Vagina (tissue), 2 donors: ENCODE measurements at places on chromosomes 1 and 21. TPM values are rescaled to one million over a fixed set of nuclear protein-coding genes. Genes with fewer than 3 reads are reported as not detected.
A peak's percentile ranks its signal among the peaks of the same experiment; 100 is the strongest.

DNA sequence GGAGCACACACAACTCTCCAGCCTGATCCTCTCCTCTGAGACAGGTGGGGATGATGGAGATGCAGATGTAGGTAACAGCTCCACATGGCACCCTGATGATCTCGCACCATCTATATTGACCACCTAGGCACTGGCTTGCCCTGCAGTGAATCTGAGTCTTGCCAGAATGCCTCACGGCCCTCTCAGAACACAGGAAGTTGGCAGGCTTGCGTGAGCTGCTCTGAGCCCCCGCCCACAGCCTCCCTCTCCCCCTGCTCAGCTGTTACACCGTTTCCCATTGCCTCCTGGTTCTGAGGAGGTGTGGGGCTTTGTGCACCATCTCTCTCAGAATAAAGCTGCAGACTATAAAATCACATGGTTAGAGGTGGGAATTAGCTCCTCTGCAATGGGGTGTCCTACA, 48.0 kb downstream of the URB2 start:
- no peaks in the 10 kb centered on the region for H3K36me3 ChIP-seq
- no peak overlapping the region for H3K4me3 ChIP-seq
- H3K27ac ChIP-seq: no peak overlapping the region
- no peak for DNase-seq

DNA sequence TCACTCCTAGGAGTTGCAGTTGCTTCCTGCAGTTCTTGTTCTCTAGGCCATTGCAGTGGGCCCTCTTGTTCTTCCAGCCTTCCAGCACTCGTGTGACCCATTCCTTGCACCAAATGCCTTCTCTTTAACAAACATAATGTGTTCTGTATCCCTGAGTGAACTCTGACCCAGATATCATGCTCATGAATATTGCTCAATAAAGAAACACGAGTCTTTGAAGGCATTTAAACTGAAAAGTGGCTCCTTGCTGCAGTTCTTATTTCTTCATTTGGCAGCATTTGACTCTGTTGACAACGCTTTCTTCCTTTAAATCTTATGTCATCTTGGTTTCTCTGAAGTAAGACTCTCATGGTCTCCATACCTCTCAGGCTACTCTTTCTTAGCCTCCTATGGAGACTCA, 100.7 kb upstream of the PDE4B start:
- H3K36me3 ChIP-seq: no peaks in the 10 kb centered on the region
- H3K27me3 ChIP-seq: no peaks in the 10 kb centered on the region
- no peak for DNase-seq
- H3K27ac ChIP-seq: peak overlapping the region; percentile 1
- H3K4me3 ChIP-seq: no peak overlapping the region
- H3K4me1 ChIP-seq: peaks cover 15% of the 10 kb centered on the region

- H3K27me3 ChIP-seq: no peaks in the 10 kb centered on the region
- no peak for DNase-seq
- no peak overlapping the region for H3K4me3 ChIP-seq
- no peak overlapping the region for H3K27ac ChIP-seq
Observed at GRCh38 chr21:30986965-30987364, 51.3 kb downstream of the KRTAP19-8 start.

DNA sequence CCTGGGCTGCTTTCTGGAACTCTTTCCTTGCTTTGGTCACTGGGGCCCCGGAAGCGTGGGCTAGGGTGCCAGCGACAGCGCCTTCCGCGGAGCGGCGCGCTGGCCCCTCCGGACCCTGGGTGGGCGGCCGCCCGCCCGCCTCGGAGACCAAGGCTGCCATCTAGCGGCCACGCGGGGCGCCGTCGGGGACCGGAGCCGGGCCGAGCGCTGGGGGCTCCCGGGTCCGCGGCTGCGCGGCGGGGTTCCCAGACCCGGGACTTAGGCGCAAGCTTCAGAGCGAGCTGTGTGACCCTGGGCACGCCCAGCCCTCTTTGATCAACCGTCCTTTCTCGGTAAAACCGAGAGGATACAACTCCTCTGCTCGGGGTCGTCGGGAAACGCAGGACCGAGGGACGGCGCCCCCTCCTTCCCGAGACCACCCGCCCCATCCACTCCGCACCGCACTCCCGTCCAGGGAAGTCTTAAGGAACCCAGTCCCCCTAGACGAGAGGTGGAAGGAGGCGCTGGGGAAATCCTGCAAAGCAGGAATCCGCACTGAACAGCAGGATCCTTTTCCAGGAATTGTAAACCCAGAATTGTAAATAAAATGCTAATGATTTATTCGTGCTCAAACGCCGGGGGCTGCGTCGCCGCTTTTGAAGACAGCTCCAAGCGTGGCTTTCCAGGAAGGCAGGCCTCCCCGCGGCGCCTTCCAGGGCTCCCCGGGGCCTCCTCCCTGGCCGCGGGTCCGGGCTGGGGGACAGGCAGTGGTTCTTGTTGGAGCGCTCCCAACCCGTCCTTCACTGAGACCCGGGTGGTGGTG, 41.2 kb downstream of the RRAGC start:
- H3K4me3 ChIP-seq: peak overlapping the region; percentile 13
- no peaks in the 10 kb centered on the region for H3K27me3 ChIP-seq
- no peak for DNase-seq
- no peaks in the 10 kb centered on the region for H3K36me3 ChIP-seq
- H3K27ac ChIP-seq: no peak overlapping the region

- peaks cover 66% of the 10 kb centered on the region for H3K36me3 ChIP-seq
- H3K4me1 ChIP-seq: no peaks in the 10 kb centered on the region
- no peak for DNase-seq
- H3K4me3 ChIP-seq: no peak overlapping the region
Observed at GRCh38 chr1:35893051-35893879, 10.3 kb downstream of the AGO1 start.

GRCh38 chr1:230393722-230394121, 32.4 kb downstream of the PGBD5 start:
- no peaks in the 10 kb centered on the region for H3K27me3 ChIP-seq
- no peak for DNase-seq
- no peak overlapping the region for H3K4me3 ChIP-seq

- H3K27ac ChIP-seq: no peak overlapping the region
- DNase-seq: no peak
- H3K27me3 ChIP-seq: no peaks in the 10 kb centered on the region
- no peaks in the 10 kb centered on the region for H3K36me3 ChIP-seq
Observed at GRCh38 chr1:222991908-222992307, 151.1 kb downstream of the TLR5 start.

- DNase-seq: no peak
- no peak overlapping the region for H3K27ac ChIP-seq
- no peaks in the 10 kb centered on the region for H3K27me3 ChIP-seq
- no peaks in the 10 kb centered on the region for H3K4me1 ChIP-seq
Observed at GRCh38 chr1:192768463-192768862, 40.4 kb upstream of the RGS2 start.

GRCh38 chr21:27570306-27570868, 603.5 kb upstream of the ADAMTS5 start:
- H3K36me3 ChIP-seq: no peaks in the 10 kb centered on the region
- no peak overlapping the region for H3K27ac ChIP-seq
- H3K4me3 ChIP-seq: no peak overlapping the region
- no peak for DNase-seq
- no peaks in the 10 kb centered on the region for H3K27me3 ChIP-seq

DNA sequence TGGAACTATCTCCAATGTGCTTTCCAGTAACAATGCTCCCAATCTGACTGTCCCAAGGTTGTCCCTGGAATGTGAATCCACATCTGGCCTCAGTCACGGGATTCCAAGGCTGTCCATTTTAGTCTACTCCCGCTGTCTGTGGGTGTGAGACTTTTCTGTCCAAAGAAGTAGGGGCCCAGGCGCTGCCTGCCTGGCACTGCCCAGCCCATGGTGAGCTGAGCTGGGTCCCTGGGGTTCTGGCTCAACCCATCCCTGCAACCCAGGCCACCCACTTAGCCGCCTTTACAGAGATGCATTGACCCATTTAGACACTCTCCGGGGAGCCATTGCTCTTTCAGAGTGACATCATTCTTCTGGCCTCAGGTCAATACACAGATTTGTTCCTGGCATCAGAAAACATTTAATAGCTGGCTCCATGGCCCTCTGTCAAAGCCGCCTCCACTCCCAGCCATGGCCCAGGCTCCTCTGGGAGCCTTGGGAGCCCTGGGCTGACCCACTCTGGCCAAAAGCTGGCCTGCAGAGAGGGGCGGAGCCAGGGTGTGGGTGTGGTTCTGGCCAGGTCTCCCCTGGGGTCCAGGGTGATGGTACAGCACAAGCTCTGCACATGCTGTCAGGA, 47.2 kb upstream of the PAX7 start:
- no peaks in the 10 kb centered on the region for H3K36me3 ChIP-seq
- no peak overlapping the region for H3K27ac ChIP-seq
- H3K4me1 ChIP-seq: peaks cover 10% of the 10 kb centered on the region
- no peaks in the 10 kb centered on the region for H3K27me3 ChIP-seq
- DNase-seq: no peak
- H3K4me3 ChIP-seq: no peak overlapping the region

GRCh38 chr1:113269168-113269963, 120.9 kb upstream of the MAGI3 start:
- H3K4me3 ChIP-seq: no peak overlapping the region
- no peak for DNase-seq
- no peak overlapping the region for H3K27ac ChIP-seq

- no peak for DNase-seq
- H3K27ac ChIP-seq: no peak overlapping the region
- H3K4me3 ChIP-seq: no peak overlapping the region
- no peaks in the 10 kb centered on the region for H3K4me1 ChIP-seq
Observed at GRCh38 chr1:247468481-247469140, 10.7 kb upstream of the OR2B11 start.

GRCh38 chr1:226351709-226352108, 42.7 kb upstream of the LIN9 start:
- DNase-seq: no peak
- no peak overlapping the region for H3K4me3 ChIP-seq
- H3K36me3 ChIP-seq: no peaks in the 10 kb centered on the region
- peaks cover 8% of the 10 kb centered on the region for H3K4me1 ChIP-seq

- H3K36me3 ChIP-seq: no peaks in the 10 kb centered on the region
- no peak for DNase-seq
- H3K4me1 ChIP-seq: peaks cover 24% of the 10 kb centered on the region
- H3K4me3 ChIP-seq: no peak overlapping the region
Observed at GRCh38 chr1:20361401-20361800, 70.7 kb downstream of the VWA5B1 start.

DNA sequence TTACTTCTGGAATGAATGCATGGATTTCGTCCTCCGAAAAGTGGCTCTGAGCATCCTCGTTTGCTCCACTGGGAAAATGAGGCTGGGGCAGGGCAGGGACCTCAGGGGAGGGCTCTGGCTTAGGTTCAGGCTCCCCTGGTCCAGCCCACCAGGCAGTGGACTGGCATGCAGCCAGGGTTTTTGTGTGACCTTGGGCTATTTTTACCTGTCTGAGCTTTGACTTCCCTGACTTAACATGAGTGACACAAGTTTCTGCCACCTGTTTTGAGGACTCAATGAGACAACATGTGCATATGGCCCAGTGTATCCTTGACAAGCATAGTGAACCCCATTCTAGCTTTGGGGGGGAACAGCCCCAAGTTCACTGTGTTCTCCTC, 32.6 kb upstream of the EDN2 start:
- H3K27ac ChIP-seq: no peak overlapping the region
- H3K36me3 ChIP-seq: no peaks in the 10 kb centered on the region
- no peak overlapping the region for H3K4me3 ChIP-seq
- peaks cover 21% of the 10 kb centered on the region for H3K4me1 ChIP-seq
- no peaks in the 10 kb centered on the region for H3K27me3 ChIP-seq
- DNase-seq: no peak

DNA sequence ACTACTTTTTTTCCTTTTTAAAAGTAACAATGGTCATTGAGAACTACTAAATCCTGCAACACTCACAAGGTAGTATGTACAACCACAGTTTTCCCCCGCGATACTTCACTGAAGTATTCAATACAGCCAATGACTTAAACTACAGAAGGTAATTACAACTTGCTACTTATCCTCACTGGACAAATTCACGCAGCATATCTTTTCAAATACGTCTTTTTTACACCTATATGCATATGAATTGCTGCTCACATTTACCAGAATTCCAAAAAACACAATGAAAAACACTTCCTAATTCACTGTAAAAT, 12.4 kb downstream of the NRIP1 start:
- H3K4me3 ChIP-seq: no peak overlapping the region
- H3K36me3 ChIP-seq: no peaks in the 10 kb centered on the region
- H3K27ac ChIP-seq: no peak overlapping the region
- no peaks in the 10 kb centered on the region for H3K27me3 ChIP-seq

GRCh38 chr1:160780398-160780755, 15.6 kb upstream of the LY9 start:
- no peak overlapping the region for H3K27ac ChIP-seq
- no peak overlapping the region for H3K4me3 ChIP-seq
- peaks cover 5% of the 10 kb centered on the region for H3K4me1 ChIP-seq
- no peaks in the 10 kb centered on the region for H3K36me3 ChIP-seq
- no peaks in the 10 kb centered on the region for H3K27me3 ChIP-seq

DNA sequence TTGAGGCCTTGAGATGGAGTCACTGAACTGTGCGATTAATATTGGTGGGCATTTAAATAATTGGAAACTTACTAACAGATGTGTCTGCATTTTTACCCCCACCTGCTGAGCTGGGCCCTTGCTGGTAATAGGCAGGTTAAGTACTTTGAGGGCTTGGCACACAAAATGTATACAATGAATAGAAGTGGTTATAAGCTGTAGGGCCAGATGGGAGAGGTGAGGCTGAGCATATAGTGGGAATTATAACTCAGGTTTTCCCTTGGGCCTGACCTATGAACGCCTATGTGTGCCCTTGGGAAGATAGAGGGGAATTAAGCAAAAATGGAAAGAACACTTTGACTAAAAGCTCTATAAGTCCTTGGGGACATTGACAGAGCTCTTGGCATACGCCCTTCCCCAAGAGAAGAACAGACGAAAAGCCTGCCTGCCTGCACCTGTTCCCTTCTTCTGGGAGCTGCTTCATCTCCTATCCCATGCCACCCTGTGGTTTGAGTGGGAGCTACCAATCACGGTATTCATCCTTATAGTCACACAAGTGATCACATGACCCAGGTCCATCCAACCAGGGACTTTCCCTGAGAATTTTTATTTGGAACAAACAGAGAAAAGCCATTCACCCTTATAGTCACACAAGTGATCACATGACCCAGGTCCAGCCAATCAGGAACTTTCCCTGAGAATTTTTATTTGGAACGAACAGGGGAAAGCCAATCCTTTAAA, 260.7 kb upstream of the CSF3R start:
- H3K27me3 ChIP-seq: no peaks in the 10 kb centered on the region
- no peaks in the 10 kb centered on the region for H3K4me1 ChIP-seq

DNA sequence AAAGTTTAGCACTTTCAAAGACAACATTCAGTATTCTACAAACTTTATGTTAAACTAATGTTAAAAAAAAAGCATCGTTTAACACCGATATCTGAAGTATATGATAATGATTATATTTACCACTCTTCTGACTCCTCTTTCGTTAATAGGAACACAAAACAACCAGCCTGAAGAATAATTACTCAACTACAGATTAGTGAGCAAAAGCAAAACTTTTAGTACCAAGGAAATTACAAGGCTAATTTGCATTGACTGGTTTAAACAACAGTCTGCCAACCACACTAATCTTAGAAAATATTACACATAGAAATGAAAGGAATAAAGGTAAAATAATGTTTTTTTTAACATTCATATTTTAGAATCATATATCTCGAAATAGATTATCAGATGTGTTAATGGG, 500.7 kb downstream of the LMO4 start:
- no peaks in the 10 kb centered on the region for H3K27me3 ChIP-seq
- H3K4me3 ChIP-seq: no peak overlapping the region
- H3K27ac ChIP-seq: no peak overlapping the region
- no peak for DNase-seq

GRCh38 chr1:64186138-64186897, 17.1 kb upstream of the UBE2U start:
- H3K4me1 ChIP-seq: peaks cover 4% of the 10 kb centered on the region
- no peaks in the 10 kb centered on the region for H3K36me3 ChIP-seq
- no peaks in the 10 kb centered on the region for H3K27me3 ChIP-seq
- no peak overlapping the region for H3K4me3 ChIP-seq
- DNase-seq: no peak
- H3K27ac ChIP-seq: no peak overlapping the region

CELA2A gene
- not detected for total RNA-seq

GNAT2 gene
- total RNA-seq: not detected

MTARC1 gene
- total RNA-seq: 9.6 TPM

NTRK1 gene
- 2.9 TPM for total RNA-seq

ST6GALNAC5 gene
- 9.6 TPM for total RNA-seq
